T-helper 9 cell (primary cell): ENCODE measurements at places on chromosomes 12 and 14.

GRCh38 chr14:61766151-61766550, 3.9 kb downstream of the SNAPC1 start:
- DNase-seq: no peak

- DNase-seq: no peak
These were observed 14.5 kb upstream of the LDHB start for GRCh38 chr12:21672146-21672545.

GRCh38 chr14:27370775-27371174, 772.9 kb upstream of the NOVA1 start:
- no peak for DNase-seq

- DNase-seq: no peak
These were observed 114.7 kb downstream of the LGMN start for GRCh38 chr14:92633724-92634123.

DNA sequence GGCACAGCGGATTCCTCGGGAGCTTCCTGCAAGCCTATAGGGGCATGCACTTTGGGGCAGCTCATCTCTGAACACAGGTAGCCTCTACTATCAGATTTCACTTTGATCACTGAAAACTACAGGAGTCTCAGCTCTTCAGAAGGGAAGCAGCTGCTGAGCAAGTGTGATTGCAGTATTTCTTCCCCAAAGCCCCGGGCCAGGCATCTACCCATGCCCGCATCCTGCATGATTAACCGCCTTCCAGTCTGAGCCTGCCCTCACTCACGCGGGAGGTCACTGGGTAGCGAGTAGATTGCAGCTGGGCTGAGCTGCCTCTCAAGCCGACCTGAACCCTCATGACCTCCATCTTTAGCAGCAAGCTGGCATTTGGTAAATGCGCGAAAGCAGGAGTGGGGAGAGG, 334.7 kb downstream of the DPF3 start:
- DNase-seq: no peak
